ENCODE measurements at places on chromosomes 7 and 10.

DNA sequence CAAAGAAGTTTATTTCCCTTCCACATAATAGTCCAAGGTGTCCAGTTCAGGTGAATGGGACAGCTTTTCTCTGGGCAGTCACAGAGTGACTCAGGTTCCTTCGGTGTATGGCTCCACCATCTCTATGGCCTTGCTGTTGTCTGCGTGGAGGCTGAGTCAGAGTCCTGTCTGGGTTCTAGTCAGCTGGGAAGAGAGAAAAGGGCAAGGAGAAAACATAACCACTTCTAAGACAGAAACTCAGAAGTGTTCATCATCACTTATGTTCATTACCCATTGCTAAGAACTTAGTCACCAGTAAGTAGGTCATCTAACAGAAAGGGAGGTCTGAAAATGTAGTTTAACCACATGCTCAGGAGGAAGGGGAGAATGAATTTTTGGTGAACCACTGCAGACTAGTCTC lies 32.4 kb upstream of the CCDC7 start:
- no peak for DNase-seq

- DNase-seq: no peak
These were observed 16.4 kb downstream of the OGDHL start for GRCh38 chr10:49745756-49746155.

- DNase-seq: no peak
These were observed 77.0 kb downstream of the MAGI2 start for GRCh38 chr7:79376299-79377025.

- DNase-seq: no peak
These were observed 195.9 kb downstream of the DIP2C start for GRCh38 chr10:493391-494148.

GRCh38 chr7:98049034-98049433 lies 57.6 kb upstream of the LMTK2 start:
- DNase-seq: no peak

- DNase-seq: peak; percentile 91
These were observed 127.4 kb downstream of the UBE2H start for GRCh38 chr7:129825209-129825970.

DNA sequence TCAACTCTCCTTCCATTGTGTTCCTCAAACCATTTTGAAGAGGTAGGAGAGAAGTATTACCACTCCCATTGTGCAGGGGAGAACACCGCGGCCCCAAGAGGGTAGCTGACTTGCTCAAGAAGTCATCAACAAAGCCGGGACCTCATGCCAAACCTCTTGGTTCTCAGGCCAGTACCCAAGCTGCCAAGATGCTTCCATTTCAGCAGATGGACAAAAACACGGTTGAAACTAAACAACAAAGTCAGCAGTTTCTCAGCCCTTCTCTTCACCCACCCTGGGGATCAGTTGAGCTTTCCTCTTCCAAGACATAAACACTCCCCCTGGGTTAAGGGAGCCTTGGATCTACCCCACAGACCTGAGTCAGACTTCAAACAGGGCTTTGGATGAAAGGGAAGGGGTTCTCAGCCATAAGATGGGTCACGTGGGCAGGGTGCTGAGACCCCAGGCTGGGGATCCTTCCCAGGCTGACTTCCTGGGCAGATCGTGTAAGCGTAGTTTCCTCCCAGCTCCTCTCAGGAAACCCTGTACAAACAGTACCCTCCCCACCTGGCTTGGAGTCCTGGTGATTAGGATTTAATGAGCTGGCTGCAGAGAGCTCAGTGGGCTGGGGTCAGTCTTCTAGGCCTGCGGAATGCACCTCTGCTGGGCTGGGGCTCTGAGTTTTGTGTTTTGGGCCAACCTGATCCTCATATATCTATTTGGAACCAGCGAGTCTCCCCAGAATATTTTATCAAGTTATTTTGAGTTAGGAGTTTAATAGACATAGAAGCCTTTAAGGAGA lies 27.3 kb downstream of the EMX2 start:
- DNase-seq: no peak

GRCh38 chr10:78365694-78366093 lies 332.0 kb downstream of the RPS24 start:
- DNase-seq: no peak

GRCh38 chr10:74056050-74056818 lies 58.3 kb downstream of the VCL start:
- no peak for DNase-seq

GRCh38 chr10:17548162-17548561 lies 69.0 kb downstream of the HACD1 start:
- no peak for DNase-seq

- DNase-seq: no peak
These were observed 54.0 kb downstream of the ADAM12 start for GRCh38 chr10:126334272-126334671.

GRCh38 chr7:127900732-127901685 lies 130.2 kb downstream of the LRRC4 start:
- no peak for DNase-seq

- no peak for DNase-seq
These were observed 638.5 kb upstream of the DPP6 start for GRCh38 chr7:153413540-153414287.

- no peak for DNase-seq
These were observed 4.7 kb upstream of the OPN4 start for GRCh38 chr10:86649471-86650150.

DNA sequence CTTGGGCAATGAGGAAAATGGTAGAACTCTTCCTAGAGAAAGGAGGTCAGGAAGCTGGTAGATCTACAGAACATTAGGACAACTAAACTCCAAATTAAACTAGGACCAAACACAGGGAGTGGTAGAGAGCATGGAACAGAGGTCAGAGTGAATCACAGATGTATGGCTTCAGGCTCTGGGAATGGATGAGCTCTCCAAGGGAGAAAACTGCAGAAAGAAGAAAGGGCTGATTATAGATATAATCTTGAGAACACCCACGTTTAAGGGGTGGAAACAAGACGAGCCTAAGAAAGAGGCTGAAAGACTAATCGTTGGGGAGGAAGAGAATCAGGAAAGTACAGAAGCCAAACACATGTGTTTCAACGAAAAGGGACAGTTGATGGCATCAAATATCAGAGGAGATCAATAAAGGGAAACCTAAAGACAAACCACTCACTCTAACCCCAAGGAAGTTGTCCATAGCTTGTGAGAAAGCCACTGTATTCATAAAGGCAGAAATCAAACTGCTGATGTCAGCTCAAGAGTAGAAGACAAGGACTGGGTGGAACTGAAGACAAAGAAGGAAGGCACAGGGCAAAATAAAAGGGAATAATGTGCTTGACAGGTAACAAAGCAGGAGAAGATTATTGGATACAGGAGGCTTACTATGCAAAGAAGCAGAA lies 41.4 kb downstream of the NUDCD3 start:
- no peak for DNase-seq

GRCh38 chr7:46444256-46444655 lies 523.2 kb upstream of the IGFBP3 start:
- DNase-seq: no peak

DNA sequence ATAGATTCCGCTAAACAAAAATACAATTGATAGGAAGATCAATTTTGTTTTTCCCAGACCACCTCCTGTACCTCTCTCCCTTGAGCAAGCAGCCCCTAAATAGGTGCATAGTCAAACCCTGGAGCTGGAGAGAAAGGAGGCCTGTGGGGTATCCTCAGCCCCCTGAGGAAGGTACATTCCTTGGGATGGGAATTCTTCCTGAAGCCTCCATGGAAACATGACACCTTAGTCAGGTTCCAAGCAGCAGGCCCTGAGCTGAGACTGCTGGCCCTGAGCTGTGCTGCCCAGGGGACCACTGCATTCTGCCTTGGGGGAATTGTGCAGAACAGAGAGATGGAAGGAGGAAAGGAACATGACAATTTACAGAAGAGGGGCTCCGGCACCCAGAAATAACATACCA lies 7.4 kb downstream of the HNRNPF start:
- DNase-seq: no peak

DNA sequence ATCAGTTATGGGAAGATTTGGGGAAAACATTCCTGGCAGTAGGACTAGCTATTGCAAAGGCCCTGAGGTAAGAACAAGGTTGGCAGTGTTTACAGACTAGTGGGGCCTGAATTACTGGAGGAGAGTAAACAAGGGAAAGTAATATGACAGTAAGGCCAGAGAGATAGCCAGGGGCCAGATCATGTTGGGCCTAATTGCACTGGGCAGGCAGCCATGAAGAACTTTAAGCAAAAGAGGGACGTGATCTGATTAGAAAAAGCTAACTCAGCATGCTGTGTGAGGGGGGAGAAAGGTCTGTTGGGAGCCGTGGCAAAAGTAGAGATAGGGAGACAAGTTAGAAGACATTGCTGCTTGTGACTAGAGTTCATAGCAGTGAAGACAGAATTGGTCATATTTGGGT lies 9.2 kb downstream of the NUP42 start:
- no peak for DNase-seq

DNA sequence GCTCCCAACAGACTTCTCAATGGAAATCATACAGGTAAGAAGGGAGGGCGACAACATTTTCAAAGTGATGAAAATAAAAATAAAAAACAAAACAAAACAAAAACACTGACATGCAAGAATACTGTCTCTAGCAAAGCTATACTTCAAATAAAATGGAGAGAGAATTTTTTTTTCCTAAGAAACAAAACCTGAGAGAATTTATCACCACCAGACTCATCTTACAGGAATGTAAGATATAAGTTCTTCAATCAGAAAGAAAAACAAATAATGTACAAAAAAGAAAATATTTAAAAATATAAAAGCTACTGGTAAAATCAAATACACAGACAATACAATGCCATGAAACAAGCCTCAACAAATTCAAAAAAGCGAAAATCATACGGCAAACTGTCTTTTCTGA lies 113.2 kb downstream of the NRBF2 start:
- no peak for DNase-seq

DNA sequence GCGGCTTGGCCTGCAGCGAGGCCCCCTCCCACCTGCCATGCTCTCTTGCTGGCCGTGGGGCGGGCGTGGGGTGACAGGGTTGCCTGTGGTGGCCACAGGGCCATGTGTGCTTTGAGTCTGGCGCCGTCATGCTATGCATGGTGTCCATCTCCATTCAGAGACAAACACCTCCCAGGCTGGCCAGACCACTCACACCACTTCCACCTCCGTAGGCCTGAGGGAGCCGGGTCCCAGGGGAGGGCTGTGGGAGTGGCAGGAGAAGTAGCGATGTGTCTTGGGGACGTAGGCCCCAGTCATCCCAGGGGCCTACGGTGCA lies 65.5 kb downstream of the DNAJB6 start:
- DNase-seq: no peak

DNA sequence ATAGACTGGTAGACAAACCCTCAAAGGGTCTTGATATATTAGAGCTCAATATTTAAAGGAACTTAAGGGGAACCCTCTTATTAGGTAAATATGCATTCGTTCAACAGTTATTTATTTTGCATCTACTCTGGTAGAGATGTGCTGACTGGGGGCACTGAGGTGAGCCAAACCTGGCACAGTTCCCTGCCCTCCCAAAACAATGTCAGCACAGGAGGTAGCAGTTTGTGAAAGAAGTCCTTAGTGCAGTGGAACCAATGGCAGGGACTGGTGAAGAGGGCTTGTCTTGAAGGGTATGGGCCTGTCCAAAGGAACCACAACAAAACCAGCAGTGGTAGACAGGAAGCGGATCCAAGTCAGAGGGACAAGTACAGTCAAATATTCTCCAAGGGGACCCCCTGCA lies 32.6 kb upstream of the GPAM start:
- DNase-seq: no peak

DNA sequence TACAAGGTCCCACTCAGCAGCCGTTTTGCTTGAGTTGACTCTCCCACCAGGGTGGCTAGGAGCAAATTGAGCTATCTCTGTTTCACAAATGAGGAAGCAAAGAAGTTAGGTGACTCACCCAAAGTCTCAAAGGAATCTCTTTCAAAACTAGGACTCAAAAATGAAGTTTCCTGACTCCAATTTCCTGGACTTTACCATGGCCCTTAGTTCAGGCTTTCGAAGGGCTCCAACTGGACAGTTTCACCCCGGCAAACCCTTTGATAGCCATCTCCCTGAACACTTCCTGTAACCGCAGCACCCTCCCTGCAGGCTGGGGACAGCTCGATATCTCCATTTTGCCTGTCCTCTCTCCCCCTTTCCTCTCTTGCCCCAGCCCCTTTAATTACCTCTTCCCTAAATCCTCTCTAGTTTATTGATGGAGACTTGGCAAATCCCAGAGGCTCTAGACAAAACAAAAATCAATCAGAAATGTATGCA lies 4.7 kb upstream of the AFAP1L2 start:
- DNase-seq: no peak

- DNase-seq: no peak
These were observed 122.2 kb upstream of the MGMT start for GRCh38 chr10:129344731-129345355.

- DNase-seq: no peak
These were observed 60.8 kb downstream of the ADRA2A start for GRCh38 chr10:111137587-111137986.

- no peak for DNase-seq
These were observed 39.3 kb downstream of the TMEM178B start for GRCh38 chr7:141113131-141113530.

GRCh38 chr7:80210400-80210799 lies 75.8 kb downstream of the GNAI1 start:
- no peak for DNase-seq

DNA sequence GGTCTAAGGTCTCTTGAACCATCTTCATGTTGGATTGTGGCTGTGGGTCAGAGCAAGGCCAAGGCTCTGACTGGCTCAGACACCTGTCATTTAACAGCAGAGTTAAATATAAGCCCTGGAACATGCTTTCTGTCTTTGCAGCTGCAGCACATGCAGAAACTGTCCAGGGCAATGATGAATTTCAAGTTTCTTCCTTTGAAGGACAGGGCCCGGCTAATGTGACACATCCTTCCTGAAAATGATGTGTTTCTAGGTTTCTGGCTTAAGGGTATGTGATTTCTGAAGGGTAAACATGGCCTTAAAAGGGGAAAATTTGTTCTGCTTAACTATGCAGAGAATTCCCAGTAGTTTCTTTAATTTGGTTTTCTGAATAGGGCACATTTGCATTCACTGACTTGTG lies 34.0 kb upstream of the SLC35B4 start:
- no peak for DNase-seq

DNA sequence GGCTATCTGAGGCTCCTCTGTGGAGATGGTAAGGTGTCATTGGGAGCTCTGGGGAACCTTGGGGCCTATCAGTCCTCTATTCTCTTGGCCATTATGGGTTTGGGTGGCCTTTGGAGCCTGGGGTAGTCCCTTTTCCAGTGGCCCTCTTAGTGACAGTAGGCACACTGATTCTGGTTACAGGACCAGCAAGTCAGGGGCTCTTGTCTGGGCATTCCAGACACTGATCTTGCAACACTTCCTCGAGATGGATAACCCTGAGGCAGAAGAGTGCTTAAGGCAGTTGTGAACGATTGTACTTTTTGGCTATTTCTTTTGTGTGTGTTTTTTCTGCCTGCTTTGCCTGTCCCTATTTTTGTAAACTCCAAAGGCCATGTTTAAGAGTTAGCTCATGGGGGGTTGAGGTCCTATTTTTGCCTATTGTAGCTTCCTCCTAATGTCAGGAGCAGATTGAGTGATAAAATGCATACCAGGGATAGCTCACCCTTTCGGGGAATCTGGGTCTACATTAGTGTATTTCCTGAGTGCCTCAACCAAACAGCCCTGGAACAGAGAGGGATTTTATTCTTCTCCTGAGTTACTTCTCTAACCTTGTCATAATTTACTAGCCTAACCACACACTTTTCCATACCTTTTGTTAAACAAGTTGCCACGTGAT lies 61.2 kb downstream of the PRKAR2B start:
- DNase-seq: no peak

- DNase-seq: no peak
These were observed at the start of gene NMT2 for GRCh38 chr10:15168291-15168785. TSS of gene NMT2 (minus strand) at chr10:15168693. CDS start at chr10:15168612, 81 bp downstream.

- no peak for DNase-seq
These were observed 99.3 kb downstream of the KAT6B start for GRCh38 chr10:74925708-74926107.
